PC-9 (cell line): ENCODE measurements at places on chromosomes 7 and 10. TPM values are rescaled to one million over a fixed set of nuclear protein-coding genes. Genes with fewer than 3 reads are reported as not detected.

DNA sequence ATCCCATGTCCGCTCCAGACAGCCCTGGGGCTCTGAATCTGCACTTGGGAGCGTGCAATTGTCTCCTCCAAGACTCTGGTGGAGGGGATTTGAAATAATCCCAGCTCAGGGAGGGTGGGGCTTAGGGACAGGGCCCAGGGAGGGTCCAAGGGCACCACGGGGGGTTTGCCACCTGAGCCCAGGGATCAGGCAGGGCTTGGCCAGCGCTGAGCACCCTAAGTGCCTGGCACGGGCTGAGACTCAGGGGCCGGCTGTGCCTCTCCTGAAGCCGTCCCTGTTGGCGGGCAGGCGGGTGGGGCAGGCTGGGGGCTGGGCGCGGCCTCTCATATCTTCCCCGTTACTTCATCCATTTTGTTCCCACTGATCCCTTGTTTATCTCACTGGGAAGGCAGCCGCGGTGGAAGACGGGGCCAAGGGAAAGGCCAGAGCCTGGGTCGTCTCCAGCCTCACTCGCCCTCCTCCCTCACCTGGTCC, 41.8 kb upstream of the ELN start:
- DNase-seq, result no peak

DNA sequence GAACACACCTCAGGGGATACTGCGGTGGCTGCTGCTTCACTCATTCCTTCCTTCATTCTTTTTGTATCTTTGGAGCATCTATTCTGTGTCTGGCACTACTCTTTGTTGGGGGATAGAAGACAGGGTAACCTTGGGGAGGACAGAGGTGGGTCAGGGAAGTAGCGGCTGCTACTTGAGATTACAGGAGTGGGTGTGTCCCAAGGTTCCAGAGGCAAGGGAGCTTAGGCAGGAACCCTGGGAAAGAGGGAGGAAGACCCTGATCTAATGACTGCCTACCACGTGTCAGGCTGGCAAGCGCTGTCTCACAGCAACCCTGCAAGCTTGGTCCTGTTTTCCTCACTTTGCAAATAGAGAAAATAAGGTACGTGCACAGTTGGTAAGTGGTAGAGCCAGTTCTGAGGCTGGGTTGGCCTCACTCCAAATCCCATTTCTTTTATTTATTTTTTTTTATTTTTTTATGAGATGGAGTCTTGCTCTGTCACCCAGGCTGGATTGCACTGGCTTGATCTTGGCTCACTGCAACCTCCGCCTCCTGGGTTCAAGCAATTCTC, 985.9 kb upstream of the ZNF722 start:
- no peak for DNase-seq

- peak; percentile 54 for DNase-seq
These were observed at the start of gene DYNC1I1 for GRCh38 chr7:95772298-95772770. DYNC1I1 (plus strand) TSS chr7:95772554; CDS start chr7:95804730, 32,176 bp downstream.

UTF1 gene
- total RNA-seq, result not detected in 2 replicates

NANOS1 gene
- total RNA-seq, result 5.2 and 7.2 TPM in 2 replicates
